ENCODE measurements at places on chromosomes 16 and 17.

DNA sequence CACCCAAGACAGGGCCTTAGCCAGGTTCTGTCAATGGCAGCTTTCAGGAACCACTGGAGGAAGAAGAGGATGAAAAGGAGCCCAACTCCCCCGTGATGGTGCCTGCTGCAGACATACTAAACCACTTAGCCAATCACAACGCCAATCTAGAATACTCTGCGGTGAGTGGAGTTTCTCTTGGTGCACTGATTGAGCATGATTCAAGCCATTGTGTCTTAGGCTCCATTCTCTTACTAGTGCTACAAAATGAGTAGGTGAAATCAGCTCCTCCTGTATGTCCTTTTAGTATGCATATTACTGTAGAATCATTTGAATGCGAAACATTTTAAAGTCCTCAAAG lies 1.4 kb downstream of the SETD6 start:
- DNase-seq, result no peak

DNA sequence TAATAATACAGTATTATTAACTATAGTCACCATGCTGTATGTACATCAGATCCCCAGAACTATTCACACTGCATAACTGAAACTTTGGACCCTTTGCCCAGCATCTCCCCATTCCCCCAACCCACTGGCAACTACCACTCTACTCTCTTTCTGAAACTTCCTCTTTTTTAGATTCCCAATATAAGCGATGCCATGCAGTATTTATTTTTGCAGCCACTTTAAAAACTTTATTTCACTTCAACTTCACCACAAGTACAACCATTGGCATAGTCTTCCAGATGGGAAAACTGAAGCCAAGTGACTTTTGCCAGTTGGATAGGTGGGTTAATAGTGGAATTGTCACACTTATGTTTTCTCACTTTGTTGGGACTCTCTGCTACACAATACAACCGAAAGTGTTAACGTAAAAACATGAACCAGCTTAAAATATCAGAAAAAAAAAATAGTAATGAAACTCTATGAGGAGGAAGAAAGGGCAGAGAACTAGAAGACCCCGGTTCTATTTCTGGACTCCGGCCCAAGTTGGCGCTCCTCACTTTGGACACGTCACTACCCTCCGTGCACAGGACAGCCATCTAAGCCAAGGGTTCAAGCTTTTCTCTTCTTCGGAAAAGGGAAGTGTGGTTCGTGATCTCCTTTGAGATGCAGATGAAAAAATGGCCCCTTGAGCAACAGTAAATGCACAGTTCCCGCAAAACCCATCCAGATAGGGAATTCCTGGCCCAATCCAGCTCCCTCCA lies 743 bp downstream of the SHCBP1 start:
- DNase-seq, result no peak

DNA sequence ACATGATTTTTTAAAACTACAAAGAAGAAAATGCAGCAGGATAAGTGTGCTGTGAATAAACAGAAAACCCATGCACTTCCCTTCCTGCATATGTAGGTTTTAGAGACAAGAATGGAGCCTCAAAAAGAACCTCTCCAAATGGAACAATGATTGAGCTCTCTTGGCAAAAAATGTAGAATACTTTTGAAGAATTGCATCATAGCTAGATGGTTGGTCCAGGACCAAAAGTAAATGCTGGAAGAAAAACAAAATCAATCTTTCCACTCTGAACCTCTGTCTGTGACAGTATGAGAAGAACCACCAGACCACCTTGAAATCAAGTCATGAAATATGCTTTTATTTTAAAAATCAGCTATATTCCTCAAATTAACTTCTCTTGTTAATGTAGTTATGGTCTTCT lies 17.5 kb downstream of the HELZ start:
- no peak for DNase-seq

GRCh38 chr17:82528484-82529265 lies 9.1 kb downstream of the FOXK2 start:
- DNase-seq, result no peak

GRCh38 chr17:53607475-53607874 lies 215.3 kb upstream of the KIF2B start:
- no peak for DNase-seq

- DNase-seq, result no peak
These were observed 31.4 kb downstream of the NOG start for GRCh38 chr17:56624912-56625311.

DNA sequence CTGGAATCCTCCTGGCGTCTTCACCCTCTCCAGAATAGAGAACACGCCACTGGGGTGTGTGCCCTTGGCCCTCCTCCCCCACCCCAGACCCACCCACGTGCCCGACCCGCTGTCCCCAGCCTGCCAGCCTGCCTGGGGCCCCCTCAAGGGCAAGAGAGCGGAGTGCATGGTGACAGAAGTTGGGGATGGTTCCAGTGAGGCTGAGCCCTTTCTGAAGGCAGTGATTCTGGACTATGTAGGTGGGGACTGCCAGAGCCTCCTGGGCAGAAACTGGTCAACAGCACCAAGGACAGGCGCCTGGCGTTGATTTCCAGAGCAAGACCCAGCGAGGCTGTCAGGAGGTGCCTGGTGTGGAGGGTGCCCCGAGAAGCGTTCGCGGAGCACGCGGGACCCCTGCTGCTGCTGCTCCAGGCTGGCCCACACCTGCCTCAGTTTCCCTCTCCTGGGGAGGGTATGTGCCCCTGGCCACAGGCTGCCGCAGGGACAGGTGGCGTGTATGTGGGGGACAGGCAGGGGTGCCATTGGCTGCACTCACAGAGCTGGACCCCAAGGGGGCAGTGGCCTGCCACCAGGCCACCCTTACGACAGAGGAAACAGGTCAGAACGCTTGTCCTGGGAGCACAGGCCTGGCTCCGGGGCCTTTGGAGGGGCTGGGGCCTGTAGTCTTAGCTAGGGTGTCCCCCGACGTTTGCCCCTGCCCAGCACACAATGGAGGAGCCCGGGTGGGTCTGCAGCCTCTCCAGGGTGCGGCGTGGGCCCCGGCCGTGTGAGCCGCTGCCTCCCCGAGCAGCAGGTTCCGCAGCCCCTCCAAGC lies 1.2 kb downstream of the SSTR5 start:
- no peak for DNase-seq

- DNase-seq, result no peak
These were observed 3.7 kb downstream of the ARHGAP27 start for GRCh38 chr17:45428931-45429338.

- DNase-seq, result no peak
These were observed 17.4 kb downstream of the ZNF423 start for GRCh38 chr16:49838441-49839016.

DNA sequence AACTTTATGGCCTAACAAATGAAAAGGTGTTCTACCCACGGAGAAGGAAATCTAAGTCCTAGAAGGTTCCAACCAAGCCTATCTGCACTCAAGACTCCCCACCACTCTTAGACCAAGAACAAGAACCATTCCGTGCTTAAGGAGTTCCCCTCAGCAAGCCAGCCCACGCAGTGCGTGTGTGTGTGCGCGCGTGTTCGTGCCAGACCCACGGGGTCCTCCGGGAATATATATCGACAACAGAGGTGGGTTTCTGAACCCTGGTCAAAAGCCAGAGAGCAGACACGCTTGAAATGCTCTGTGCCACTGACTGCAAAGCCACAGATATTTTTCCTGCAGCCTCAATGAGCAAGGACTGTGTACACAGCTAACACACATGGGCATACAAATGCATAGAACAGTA lies 70.7 kb downstream of the SLC39A11 start:
- DNase-seq, result no peak

- DNase-seq, result no peak
These were observed 6.3 kb upstream of the MNT start for GRCh38 chr17:2406903-2407790.

- DNase-seq, result no peak
These were observed 20.8 kb downstream of the GOSR2 start for GRCh38 chr17:46943501-46944393.

DNA sequence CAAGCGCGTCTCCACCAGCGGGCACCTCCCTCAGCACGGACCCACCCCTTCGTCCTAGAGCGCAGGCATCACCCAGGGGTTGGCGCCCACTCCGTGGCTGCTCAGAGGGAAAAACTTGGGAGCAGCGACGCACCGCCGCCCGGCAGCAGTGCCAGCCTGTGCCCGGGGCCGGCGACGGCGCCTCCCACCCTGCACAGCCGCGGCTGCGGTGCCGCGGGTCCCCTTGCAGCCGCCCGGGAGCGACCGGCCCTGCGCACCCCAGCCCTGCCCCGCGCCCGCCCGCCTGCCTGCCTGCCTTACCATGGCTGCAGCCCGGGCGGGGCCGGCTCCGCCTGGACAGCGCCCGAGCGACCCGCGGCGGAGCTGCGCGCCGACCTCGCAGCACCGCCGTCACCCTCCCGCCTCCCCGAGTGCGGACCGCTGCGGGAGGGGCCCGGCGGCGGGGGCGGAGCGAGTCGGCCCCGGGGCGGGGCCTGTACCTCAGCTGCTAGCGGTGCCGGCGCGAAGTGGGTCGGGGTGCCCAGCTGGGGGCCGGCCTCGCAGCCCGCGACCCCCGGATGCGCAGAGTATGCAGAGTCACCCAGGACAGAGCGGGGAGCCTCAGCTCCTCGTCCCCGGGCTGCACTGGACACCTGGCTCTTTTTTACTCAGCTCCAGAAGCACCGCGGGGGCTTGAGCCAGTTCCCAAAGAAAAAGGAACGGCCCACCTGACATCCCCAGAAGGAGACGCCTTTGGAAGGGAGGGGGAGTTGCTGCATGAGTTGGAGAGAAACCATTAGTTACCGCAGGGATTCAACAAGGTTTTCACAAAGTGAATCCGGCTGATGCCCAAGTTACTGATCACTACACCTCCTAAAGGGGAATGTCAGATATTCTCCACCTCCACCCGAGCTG lies 17.5 kb upstream of the MTMR4 start:
- DNase-seq, result peak; percentile 52
